ENCODE measurements at places on chromosomes 11 and 22.

DNA sequence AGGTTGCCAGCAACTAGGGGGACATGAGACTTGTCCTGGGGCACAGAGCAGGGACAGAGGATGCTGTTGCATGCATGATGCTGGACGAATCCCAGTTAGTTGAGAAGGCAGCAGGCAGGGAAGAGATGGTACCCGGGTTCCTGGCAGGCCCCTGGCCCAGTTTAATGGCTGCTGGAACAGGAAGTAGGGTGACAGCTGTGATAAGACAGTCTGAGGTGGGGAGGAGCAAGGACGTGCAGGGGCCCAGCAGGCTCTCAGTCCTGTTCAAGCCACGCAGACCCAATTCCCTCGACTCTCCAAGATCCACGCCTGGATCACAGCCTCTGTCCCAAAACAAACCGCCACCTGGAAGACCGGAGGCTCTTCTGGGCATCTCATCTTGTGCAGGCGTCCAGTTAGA is 32.0 kb downstream of the LRRC10B start:
- DNase-seq: no peak

GRCh38 chr11:48003926-48004325 is 23.6 kb downstream of the PTPRJ start:
- DNase-seq: no peak

GRCh38 chr11:124643605-124644425 is 21.2 kb downstream of the TBRG1 start:
- peak; percentile 14 for DNase-seq

- no peak for DNase-seq
Observed at GRCh38 chr11:58919980-58920379, 19.3 kb upstream of the GLYATL1 start.

GRCh38 chr11:11758603-11759196 is 83.1 kb upstream of the USP47 start:
- no peak for DNase-seq

DNA sequence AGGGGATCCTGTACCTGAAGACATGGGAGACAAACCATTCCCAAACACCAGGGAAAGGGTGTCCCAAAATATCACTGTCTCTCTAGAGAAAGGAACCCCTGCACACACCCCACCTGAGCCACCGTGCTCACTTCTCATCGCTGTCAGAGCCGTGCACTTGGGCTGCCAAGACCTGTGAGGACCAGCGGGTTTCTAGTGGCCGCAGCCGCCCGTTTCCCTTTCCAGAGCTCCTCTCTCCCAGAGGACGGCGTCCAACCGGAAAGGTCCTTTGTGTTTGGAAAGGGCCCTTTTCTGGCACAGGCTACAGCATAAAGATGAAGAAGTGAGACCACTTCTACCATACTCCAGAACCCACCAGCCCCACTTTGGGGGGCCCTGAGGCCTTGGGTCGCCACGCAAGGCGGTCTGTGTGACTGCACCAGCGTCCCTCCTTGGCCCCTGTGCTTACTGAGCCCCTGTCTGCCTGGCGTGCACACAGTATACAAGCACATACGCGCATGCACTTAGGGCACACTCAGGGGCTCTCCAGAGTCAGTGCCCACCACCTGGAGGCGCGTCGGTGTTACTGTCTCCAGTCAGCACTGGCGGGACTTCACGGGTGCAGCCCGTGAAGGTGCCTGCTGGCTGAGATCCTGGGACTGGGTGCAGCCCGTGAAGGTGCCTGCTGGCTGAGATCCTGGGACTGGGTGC is 381.8 kb downstream of the TBC1D22A start:
- no peak for DNase-seq

DNA sequence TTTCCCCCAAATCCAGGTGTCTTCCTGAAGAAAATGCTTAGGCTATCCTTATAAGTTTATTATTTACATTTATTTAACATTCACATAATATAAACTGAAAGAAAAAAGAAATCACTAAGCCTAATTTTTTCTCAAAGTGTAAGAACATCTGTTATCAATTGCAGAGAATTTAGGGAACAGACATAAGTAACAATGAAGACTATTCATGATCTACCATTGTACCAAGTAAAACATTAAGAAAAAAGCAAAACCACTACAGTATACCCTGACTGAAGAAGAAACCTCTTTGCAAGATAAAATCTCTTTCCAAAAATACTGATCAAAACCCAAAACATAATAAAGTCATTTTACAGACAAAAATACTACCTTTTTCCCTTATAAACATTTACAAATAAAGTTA is 60.5 kb downstream of the NUP98 start:
- no peak for DNase-seq

GRCh38 chr11:110901441-110901840 is 189.2 kb upstream of the ARHGAP20 start:
- no peak for DNase-seq

GRCh38 chr22:36922105-36922608 is 8.7 kb downstream of the CSF2RB start:
- no peak for DNase-seq

DNA sequence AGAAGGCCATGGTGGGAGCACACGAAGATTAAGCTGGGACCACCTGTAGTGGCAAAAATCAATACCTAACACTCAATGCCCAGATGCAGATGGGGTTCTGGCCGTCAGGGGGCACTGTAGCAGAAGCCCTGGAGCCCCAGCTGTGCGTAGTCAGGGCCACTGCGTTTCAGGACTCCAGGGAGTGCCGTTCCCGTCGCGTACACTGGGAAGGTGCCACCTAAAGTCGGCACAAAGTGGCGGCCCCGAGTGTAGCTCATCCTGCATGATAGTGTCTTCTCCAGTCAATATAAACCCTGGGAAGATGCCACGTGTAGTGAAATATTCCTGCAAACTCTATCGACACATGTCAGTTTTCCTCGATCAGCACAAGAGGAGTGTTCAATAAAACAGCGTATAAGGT is 123.8 kb upstream of the NTM start:
- no peak for DNase-seq

DNA sequence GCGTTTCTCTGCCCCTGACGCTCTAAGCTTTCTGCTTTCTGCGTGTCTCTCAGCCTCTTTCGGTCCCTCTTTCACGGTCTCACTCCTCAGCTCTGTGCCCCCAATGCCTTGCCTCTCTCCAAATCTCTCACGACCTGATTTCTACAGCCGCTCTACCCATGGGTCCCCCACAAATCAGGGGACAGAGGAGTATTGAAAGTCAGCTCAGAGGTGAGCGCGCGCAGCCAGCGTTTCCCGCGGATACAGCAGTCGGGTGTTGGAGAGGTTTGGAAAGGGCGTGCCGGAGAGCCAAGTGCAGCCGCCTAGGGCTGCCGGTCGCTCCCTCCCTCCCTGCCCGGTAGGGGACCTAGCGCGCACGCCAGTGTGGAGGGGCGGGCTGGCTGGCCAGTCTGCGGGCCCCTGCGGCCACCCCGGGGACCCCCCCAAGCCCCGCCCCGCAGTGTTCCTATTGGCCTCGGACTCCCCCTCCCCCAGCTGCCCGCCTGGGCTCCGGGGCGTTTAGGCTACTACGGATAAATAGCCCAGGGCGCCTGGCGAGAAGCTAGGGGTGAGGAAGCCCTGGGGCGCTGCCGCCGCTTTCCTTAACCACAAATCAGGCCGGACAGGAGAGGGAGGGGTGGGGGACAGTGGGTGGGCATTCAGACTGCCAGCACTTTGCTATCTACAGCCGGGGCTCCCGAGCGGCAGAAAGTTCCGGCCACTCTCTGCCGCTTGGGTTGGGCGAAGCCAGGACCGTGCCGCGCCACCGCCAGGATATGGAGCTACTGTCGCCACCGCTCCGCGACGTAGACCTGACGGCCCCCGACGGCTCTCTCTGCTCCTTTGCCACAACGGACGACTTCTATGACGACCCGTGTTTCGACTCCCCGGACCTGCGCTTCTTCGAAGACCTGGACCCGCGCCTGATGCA is at the start of gene MYOD1:
Gene MYOD1 (plus strand): TSS at position 544 of the 910 bp plus-strand sequence. CDS start 212 bp downstream, at position 756.
- DNase-seq: no peak

DNA sequence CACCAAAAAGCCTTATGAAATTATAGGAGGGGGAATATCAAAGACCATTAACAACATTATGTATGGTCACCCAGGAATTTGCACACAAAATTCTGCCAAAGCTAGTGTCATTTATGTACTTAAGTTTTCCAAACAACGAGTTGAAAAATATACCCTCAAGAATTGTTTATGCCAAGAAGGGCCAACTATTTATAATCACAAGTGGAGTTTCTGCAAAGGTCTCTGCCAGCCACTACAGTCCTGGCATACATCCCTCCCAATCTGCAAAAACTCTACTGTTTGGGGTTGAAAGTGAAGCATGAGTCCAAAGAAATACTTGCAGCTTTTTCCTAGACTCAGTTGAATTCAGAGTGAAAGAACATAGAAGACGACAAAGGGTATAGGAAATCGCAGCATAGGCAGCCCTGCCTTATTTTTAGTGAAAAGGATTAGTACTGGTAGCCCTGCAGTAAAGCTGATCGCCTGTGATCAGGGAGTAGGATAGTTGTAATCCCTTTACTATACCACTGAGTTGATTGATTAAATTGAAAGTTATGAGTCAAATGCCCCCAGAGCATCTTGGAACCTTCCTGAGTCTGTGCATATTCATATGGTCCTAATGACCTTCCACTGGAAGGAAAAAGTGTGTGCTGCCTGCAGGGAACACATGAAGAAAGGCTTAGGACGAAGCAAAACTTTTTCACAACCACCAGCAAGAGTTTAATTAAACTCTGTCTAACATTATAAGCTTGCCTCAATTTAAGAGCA is 144.0 kb downstream of the SPON1 start:
- no peak for DNase-seq

DNA sequence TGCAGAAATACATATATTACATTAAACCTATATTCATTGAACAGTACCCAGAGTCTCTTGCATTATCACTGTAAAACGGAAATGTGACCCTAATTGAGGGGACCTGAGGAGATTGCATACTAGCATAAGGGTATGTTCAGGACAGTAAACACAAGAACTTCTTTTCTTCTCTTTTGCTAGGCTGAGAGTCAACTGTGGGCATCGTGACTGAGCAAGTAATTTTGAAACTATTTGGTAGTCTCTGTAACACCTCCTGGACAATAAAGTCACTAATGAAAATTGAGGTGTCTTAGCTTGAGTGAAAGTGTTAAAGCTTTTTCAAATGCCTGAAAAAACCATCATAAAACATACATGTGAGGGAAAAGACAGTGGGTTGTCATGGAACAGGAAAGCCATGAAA is 90.9 kb downstream of the PDHX start:
- no peak for DNase-seq

- DNase-seq: no peak
Observed at GRCh38 chr22:50327711-50328019, 853 bp upstream of the DENND6B start.

GRCh38 chr11:57153448-57153847 is 28.3 kb upstream of the LRRC55 start:
- DNase-seq: no peak

- no peak for DNase-seq
Observed at GRCh38 chr22:45896964-45897538, 79.9 kb downstream of the WNT7B start.

GRCh38 chr22:27983361-27983791 is 64.3 kb upstream of the PITPNB start:
- DNase-seq: no peak

- no peak for DNase-seq
Observed at GRCh38 chr11:114511079-114511478, 48.6 kb downstream of the NXPE1 start.

- DNase-seq: no peak
Observed at GRCh38 chr11:15815246-15816195, 540.8 kb downstream of the SOX6 start.

DNA sequence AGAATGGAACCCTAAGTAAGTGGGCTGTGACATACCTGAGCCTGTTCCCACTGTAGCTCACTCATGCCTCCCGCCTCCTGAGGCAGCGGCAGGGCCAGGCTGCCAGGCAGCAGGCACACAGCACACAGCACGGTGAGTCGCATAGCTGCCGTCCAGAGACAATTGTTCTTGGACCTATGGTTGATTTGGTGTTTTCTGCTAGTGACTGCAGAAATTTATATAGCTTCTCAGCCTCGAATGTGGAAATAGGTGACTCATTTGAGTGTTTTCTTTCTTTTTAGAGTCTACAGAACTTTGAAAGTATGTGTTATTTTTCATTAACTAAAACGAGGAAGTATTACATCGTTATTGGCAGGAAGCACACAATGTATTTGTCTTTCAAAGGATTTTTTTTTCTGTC is at the start of gene MMP7:
Gene MMP7 (minus strand): TSS at position 190 of the 400 bp plus-strand sequence. CDS start 47 bp downstream, at position 143.
- peak; percentile 9 for DNase-seq

DNA sequence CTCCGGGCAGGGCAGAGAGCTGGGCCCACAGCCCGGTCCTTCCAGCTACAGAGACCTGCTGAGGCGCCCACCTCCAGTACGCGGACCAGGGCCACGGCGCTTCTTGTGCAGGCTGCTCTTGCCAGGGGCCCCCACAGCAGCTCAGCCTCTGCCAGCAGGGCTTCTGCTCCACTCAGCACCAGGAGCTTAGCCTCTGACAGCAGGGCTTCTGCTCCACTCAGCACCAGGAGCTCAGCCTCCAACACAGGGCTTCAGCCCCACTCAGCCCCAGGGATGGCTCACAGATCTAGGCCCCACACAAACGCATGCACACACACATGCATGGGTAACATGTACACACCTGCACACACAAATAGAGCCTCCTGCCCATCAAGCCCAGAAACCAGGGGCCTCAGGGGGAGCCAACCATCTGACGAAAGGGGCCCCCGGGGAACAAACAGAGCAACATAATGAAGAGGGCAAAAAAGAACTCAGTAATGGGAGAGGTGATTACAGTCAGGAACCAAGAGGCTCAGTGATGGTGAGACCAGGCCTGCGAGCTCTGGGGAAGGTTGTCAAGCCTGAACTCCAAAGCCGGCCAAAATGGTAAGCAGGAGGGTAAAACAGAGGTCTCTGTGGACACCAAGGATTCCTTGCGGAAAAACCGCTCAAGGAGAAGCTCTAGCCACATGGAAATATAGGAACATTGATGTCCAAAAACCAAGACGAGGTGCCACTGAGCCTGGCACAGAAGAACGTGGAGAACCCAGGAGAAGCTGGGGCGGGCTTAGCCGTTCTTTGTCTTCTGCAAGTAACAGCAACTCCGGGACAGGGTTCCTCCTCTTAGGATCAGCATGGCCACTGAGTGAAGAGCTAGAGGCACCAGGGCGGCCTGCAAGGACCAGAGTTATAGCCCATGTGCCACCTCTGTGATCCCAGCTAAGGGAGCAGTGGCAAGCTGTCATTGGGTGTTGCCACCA is 46.5 kb downstream of the GNB1L start:
- DNase-seq: no peak

DNA sequence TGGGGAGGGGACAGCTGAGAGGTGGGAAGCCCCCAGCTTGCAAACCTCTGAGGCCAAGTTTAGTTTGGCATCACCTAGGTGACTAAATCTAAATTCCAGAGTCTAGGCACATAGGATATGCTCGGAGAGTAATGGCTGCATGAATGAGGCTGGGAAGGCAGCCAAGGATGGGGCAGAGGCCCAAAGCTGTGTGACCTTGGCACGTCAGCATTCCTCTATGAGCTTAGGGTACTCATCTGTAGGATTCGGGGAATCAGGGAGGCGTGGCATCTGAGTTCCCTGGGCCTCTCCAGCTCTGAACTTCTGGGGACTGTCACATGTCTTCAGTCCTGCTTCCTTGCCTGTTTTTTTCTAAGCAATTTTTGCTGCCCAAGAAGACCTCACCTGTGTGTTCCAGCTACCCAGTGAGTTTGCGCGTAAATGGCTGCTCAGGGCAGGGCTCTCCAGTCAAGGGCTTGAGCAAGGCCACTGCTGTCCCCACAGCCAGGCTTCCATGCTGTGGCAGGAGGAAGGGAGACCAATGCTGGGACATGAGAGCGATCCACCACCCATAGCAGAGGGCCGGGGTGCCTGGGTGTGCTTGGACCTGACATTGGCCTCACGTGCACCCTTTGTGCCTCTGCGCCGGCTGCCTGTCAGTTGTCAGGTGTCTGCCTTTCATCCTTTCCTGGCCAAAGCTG is 13.9 kb downstream of the DAGLA start:
- DNase-seq: no peak
